ENCODE measurements at places on chromosomes 4 and X.

GRCh38 chr4:155512817-155513216 is 136.1 kb upstream of the MAP9 start:
- DNase-seq: no peak

GRCh38 chrX:56281789-56282188 is 49.6 kb downstream of the KLF8 start:
- no peak for DNase-seq

GRCh38 chr4:148787831-148788477 is 345.7 kb upstream of the NR3C2 start:
- DNase-seq: no peak

- DNase-seq: no peak
Observed at GRCh38 chr4:172898715-172899114, 269.9 kb upstream of the GALNT7 start.

- no peak for DNase-seq
Observed at GRCh38 chr4:77500801-77501200, 104.8 kb upstream of the CXCL13 start.

All from DMS79 (cell line).